ENCODE measurements at places on chromosomes 4 and X.

DNA sequence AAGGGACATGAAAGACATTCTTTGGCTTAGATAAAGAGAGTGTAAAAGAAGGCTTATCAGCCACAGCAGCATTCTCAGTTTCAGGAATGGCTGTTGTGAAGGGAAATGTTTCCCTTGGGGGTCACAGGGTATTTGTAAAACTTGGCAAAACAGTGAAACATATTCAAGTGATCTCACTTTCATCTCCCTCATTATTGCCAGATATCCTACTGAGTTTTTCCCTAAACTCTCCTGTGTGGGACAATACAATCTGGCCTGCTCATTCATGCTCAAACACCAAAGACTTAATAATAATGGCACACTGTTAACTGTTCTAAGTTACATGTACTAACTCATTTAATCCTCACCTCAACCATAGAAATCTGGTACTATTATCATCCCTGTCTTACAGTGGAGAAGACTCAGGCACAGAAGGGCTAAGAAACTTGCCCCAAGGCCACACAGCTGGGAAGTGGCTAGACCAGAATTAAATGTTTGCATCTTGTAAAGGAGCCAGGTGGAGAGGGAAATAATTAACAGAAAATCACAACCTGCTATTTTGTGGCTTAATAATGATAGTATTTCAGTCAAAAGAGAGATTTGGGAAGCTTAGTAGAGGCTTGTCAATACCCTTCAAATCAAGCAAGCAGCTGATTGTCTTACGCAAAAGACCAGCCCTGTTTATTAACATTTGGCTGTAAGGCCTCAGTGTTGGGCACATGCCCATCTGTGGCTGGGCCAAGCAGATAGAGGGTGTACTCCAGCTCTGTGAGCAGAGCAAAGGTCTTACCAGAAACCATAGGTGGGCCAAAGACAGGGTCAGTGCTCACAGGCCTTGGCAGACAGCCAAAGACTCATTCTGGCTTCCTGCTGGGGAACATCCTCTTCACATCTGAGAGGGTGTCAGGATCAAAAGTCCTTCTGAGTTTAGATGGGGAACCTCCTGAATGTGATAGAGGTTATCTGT lies 17.3 kb downstream of the SMPX start:
- ATAC-seq = no peak

DNA sequence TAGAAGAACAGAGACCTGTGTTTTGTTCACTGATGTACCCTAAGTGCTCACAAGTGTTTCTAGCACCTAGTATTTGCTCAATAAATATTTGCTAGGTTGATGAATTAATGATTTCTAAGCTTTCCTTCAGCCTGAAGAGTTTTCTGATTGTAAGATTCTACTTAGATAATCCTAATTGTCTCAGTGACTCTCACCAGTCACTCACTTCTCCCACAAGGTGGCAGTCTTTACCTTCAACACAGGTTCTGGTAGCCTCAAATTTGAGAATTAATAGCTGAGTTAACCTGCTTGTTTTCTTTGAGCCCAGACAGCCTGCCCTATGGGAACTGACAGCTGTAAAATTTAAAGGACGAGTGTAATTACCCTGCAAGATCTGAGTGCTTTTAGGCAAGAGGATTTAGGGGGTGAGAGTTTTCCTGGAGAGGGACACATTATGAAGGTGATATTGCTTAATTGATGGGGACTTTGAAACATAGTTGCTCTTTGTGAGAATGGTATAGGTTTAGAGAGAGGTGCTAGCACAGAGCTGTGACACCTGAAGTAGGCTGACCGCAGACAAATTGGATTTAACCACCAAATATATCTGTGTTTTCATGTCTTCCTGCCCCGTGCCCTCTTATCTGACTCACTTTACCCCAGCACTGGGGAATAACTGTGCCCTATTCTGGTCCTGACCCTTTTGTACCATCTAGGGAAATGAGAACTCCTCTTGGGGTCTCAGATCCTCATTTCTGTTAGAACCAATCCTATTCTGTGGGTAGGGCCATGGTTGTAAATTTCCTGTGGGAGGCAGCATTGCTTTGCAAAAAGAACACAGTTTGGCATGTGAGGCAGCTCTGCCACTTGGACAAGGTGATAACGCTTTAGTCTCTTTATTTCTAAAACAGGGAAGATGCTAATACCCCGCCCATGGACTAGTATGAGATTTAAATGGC lies 27.7 kb downstream of the CD38 start:
- ATAC-seq = peak; percentile 93

DNA sequence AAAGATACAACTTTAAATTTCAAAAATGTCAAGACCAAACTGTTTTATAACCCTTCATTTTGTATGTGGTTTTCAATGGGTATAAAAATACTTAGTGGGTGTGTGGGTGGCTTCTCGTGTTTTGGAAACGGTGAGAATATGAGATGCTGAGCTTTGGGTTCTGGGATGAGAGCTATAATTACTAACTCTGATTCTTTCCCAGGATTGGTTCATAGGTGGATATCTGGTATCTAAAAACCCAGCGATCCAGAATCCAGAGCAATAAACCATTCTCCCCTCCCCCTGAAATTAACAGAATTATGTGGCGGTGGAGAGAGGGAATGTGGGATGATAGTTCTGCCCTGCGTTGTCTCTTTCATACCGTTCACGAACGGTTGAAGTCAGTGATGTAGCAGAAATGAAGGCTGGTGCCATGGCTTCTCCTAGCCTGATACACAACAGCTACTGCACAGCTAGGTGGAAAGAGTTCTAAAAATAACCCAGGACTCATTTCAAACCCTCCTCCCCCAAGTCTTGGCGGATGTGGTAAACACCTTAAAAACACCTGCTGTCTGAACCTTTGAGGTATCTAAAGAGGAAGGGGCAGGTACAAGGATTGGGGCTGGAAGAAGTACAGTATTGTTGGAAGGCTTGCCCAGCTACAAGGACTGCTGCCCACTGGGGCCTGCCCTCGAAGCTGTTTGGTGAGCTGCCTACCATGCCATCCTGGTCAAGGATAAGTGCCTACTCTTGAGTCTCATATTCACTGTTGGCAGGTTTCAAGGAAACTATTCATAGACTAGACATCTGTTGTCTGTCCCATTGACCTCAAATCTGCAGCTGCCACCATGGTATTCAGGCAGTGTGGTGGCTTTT lies 44.5 kb downstream of the SEPTIN11 start:
- ATAC-seq = no peak

GRCh38 chrX:43702079-43702524 lies 46.0 kb downstream of the MAOA start:
- ATAC-seq = no peak
